Psoas muscle (tissue), 8 donors: ENCODE measurements at places on chromosomes 1 and 21. TPM values are rescaled to one million over a fixed set of nuclear protein-coding genes. Genes with fewer than 3 reads are reported as not detected.
A peak's percentile ranks its signal among the peaks of the same experiment; 100 is the strongest.

DNA sequence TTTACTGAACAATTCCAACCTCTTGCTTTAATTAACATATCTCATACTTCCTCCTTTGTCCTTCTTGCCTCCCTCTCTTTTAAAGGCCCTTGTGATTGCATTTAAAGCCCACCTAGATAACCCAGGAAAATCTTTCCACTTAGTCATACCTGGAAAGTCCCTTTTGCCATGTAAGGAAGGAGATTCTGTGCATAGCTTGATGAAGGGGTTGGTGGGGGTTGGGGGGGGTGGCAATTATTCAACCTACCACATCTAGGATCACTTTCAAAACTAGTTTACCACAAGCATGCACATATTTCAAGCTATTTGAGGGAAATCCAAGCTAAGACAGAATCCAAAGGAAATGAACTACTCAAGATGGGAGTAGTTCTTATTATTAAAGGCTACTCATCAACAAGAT, 249.1 kb upstream of the PTBP2 start:
- DNase-seq: no peak

DNA sequence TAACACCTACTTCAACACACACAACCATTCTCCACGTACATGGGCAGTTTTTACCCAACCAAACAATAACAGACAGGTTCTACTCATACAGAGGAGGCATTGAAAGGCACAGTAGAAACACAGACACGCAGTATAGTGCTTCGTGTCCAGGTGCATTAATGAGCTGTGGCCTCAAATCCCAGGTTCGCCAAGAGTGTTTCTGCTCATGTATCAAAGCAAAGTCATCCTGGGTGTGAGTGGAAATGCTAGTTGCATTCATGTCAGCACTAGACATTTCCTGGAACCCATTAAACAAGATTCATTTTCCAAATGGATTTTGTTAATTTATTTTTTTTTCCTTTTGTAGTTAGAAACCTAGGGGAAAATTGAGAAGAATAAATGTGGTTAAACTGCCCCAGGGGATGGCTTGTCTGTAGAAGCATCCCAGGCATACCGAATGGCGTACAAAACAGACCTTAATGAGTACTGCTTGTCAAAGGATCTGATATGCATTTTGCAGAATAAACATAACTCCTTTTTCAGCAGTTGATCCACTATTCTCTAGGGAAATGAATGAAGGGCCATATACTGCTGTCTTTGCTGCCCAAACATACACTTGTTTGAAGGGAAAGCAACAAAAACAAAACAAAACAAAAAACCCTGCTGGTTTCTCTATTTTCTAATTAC, 298.6 kb upstream of the ST6GALNAC5 start:
- DNase-seq: no peak

DNA sequence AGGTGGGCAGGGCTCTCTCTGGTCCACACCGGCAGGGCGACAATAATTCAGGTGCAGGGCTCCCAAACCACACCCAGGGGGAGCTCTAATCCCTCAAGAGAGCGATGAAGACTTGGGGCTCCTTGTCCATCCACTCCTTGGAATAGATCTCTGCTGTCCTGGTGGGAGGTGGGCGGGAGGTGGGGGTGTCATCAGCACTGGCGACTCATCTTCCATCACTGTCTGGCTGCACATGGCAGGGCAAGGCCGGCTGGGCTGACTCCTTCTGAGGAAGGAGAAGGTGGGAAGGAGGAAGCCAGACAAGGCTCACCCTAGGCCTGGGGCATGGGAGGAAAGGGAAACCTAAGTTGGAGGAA, 29.3 kb downstream of the TNNT2 start:
- DNase-seq: no peak

GRCh38 chr1:51231120-51231519, 5.0 kb upstream of the RNF11 start:
- no peak for DNase-seq

Gene TPR
- total RNA-seq: 48.0 TPM

Gene SLAMF9
- total RNA-seq: not detected

DNA sequence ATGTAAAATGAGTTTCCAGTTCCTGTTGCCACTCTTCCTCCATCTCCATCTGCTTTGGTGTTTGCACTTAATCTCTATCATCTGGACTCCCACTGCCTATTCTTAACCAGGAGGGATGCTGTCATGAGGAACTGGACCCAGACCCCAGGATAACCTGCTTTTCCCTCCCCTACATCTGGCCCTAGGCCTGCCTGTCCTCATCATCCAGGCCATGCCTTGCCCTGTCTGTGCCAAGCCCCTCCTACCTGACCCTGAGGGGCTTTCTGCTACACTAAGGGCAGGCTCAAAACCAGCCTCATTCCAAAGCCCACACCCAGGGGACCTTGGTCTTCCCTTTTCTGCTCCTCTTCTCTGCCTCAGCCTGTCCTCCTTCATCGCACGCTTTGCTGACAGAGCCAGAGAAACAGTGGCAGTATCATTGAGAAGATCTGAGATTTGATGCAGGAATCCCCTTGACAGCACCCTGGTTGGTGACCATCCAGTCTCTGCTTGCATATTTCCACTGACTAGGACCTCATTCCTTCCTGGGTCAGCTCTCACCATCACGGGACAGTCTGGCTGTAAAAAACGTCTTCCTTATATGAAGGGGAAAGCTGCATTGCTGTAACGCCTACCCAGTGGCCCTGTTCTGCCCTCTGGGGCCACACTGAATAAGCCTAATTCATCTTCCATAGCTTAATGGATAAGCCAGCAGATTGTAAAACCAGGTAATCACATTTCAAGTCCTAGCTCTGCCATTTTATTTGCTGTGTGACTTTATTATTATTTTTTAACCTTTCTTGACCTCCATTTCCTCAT, 38.8 kb downstream of the PLXNA2 start:
- no peak for DNase-seq

DNA sequence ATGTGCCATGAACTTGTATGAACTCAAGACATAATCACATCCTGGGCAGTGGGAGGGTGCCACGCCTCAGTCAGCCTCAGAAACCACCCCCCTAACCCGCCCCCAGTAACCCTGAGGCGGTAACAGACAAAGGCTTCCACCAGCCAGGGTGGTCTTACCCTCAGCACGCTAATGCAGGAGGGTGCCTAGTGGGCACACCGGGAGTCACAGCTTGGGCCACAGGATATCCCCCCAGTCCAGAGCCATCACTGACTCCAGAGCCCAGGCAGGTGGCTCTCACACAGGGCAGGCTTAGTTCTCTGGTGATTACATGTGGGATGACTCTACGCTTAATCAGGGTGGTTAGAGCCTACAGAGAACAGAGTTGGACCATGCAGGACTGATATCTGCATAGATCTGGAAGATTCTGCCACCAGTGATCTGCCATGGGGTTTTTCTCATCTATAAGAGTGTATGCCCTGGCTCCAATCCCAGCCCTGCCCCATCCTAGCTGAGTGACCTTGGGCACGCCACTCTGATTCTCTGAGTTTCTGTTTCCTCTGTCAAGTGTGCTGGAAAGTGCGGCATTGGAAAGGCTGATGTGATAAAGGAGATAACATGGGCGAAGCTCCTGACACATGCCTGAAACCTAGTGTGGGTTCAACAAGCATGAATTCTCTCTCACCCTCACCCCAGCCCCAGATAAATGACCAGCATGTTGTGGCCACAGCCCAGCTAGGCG, 27.3 kb downstream of the OPTC start:
- no peak for DNase-seq

Gene KCNAB2
- total RNA-seq: 8.8 TPM

Gene PM20D1
- not detected for total RNA-seq

DNA sequence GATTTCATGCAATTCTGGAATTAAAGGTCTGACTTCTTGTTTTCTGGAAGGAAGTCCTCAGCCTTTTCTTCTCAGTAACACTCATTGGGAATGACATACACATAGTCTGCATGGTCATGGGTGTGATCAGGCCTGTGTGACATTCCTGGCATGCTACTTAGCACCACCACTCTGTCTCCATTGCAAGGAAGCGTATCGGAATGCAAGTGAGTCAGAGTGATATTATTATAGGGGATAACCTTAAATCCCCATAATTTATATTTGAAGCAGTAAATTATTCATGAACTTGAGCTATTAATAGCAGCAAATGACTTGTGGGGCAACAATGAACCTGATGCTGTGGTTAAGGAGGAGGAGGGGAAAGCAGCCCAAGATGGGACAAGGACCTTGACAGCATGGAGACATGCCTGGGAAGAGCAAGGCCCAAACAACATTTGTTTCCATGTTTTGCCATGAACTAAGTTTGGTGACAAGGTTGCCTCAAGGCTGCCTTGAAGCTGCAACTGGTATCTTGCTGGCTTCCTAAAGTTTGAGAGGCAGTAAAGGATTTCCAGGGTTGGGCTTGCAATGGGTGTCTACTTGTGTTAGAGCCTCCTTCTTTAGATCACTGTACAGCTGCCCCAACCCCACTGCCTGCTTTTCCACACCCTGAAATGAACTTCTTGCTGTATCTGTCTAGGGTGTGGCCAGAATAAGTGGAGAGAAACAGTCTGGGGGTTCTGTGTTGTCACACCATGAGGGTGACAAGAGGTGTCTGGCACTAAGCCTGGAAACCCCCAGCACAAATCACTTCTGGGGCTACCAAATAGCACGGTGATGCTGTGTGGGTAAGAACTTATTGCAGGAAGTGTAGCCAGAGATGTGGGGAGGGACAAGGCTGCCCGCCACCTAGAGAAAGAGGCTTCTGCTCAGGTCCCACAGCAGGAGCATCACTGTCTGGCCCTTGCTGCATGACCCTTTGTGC, 4.6 kb downstream of the MAB21L3 start:
- DNase-seq: no peak

Gene NPHS2
- not detected for total RNA-seq

- no peak for DNase-seq
Observed at GRCh38 chr1:160075836-160076235, 5.5 kb upstream of the KCNJ9 start.

GRCh38 chr1:220655509-220655908, 34.7 kb upstream of the C1orf115 start:
- DNase-seq: no peak

DNA sequence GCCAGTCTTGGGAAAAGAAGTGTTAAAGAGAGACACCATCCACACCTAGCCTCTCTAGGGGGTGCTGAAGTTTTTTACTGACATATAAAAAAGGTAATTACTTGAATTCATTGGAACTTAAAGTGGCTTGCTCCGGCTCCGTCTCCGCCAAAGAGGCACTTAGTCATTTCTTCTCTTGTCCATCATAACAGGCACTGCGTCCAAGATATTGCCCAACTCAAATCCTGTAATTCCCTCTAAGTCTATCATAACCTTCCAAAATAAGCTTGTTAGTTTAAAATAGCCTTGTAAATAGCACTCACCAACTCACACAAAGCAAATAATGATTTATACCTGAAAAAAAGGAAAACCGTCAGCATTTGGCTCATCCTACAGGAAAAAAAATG, 160.5 kb downstream of the ZBTB18 start:
- peak; percentile 20 for DNase-seq

DNA sequence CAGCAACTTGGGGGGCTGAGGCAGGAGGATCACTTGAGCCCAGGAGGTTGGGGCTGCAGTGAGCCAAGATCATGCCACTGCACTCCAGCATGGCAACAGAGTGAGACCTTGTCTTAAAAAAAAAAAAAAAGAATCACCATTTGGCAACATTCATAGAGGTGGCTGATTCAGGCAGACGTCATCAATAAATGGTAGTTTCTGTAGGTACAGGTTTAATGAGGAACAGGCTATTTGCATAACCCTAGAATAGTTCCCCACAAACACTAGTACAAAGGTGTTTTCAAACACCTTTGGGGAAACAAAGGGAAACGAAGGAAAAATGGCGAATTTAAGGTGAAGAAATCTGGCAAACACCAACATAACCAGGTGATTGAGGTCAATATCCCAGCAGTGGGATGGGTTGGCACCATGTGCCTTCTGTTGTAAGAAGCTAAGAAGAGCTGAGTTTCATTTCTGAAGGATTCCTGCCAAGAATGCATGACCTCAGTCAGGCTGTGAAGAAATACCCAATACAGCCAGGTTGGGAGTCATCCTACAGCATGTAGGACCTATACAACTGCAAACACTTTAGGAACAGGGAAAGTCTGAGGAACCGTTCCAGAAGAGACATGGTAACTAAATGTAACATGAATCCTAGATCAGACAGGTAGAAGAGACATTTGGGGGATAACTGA, 5.6 kb downstream of the LPAR3 start:
- no peak for DNase-seq

Gene CYP4A11
- total RNA-seq: not detected

GRCh38 chr1:202376247-202376646, 27.7 kb downstream of the PPP1R12B start:
- DNase-seq: no peak

GRCh38 chr1:169885207-169885606, 8.5 kb downstream of the SCYL3 start:
- DNase-seq: no peak

DNA sequence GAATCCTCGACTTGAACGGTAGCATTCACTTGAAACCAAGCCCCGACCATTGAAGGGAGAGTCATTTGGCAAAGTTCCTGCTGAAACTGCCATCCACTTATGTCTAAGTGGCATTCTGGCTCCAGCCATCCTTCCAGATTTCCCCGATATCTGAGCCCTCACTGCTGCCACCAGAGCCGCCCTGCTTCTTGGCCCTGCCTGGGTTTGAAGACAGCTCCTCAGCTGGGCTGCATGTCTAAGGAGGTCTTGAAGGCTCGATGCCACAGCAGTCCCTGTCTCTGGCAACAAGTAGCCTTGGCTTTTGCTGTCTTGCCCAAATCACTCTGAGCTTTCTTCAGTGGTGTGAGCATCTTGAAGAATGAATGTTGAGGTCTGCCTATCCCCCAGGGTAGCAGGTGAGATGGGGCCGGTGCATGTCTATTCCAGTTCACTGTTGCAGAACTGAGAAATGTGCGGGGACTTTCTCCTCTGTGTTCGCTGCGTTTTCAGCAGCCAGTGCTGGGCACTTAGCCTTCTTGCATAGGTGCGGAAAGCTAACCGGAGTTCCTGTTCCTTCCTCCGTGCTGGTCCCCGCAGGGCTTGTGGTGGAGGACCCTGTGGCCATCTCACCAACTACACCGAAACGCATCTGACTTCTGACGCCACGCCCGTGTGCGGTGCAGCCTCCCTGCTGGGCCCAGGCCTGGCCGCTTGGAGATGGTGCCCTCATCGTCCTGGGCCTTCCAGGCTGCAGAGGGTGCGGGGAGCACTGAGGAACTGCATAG, 29.2 kb downstream of the MAN1C1 start:
- no peak for DNase-seq

- no peak for DNase-seq
Observed at GRCh38 chr1:51147394-51147793, 45.4 kb downstream of the C1orf185 start.

Gene FCAMR
- not detected for total RNA-seq

GRCh38 chr1:160708801-160709200, 2.8 kb downstream of the CD48 start:
- DNase-seq: no peak

DNA sequence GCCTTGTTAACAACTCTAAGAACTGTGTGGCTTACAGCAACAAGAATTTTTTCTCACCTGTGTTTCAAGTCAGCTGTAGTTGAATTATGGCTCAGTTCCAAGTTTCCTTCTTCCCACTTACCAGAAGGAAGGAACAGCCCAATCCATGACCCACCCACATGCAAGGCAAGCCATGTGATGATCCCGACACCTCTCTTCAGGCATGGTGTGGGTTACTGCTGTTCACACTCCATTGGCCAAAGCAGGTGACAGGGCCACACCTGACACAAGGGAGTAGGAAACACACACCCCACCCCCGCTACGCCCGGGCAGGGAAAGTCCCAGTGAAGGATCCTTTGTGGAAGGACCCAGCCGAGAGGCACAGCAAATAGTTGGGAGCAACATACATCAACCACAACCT, 36.3 kb downstream of the KCNJ15 start:
- no peak for DNase-seq
